ENCODE measurements at places on chromosomes 11 and 22.

GRCh38 chr11:27075192-27075591, 34.6 kb downstream of the BBOX1 start:
- DNase-seq, result no peak

GRCh38 chr11:92964471-92964870, 5.0 kb upstream of the MTNR1B start:
- DNase-seq, result no peak

- DNase-seq, result no peak
These were observed 98.0 kb upstream of the TBCEL start for GRCh38 chr11:120925944-120926343.

GRCh38 chr22:26502688-26503561, 9.3 kb downstream of the TFIP11 start:
- no peak for DNase-seq

GRCh38 chr11:79400717-79401330, 40.0 kb downstream of the TENM4 start:
- no peak for DNase-seq

DNA sequence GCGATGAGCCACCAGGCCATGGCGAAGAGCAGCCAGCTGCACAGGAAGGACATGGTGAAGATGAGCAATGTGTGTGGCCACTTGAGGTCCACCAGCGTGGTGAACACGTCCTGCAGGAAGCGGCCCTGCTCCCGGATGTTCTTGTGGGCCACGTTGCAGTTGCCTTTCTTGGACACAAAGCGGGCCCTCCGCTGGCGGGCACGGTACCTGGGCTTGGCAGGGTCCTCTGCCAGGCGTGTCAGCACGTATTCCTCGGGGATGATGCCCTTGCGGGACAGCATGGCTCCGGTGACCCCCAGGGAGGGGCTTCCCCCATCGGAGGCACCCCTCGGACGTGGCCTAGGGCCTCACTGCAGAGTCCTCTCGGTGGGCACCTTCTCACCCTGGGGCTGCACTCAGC, 648 bp downstream of the KCNJ11 start:
- DNase-seq, result no peak

DNA sequence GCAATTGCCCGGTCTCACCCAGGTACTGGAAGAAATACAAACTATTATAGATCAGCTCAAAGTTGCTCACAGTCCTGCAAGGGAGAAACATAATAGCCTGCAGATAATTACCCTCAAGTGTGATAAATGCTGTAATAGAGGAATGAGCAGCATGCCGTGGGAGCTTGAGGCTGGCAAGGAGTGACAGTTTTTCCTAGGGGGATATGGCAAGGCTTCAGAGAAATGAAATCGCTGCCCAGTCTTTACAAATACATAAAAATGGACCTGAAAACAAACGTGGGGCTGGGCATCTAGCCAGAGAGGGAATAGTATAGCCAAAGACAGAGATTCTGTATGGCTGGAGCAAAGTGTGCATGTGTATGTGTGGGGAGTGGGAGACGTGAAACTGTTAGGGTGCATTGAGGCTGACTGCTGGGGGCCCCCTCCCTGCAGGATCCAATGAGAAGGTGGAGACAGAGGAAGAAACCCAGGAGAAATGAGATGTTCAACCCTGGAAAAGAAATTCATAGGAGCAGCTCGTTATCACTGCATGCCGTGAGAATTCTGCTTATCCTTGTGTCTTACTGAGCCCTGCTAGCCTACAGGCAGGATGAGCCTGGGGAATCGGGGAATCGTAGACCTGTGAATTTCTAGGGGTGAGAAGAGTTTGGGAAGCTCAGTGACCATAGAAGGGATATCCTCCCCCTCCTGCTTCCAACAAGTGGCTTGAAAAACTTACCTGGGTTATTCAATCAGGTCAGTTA, 167.0 kb downstream of the LDLRAD3 start:
- DNase-seq, result no peak

DNA sequence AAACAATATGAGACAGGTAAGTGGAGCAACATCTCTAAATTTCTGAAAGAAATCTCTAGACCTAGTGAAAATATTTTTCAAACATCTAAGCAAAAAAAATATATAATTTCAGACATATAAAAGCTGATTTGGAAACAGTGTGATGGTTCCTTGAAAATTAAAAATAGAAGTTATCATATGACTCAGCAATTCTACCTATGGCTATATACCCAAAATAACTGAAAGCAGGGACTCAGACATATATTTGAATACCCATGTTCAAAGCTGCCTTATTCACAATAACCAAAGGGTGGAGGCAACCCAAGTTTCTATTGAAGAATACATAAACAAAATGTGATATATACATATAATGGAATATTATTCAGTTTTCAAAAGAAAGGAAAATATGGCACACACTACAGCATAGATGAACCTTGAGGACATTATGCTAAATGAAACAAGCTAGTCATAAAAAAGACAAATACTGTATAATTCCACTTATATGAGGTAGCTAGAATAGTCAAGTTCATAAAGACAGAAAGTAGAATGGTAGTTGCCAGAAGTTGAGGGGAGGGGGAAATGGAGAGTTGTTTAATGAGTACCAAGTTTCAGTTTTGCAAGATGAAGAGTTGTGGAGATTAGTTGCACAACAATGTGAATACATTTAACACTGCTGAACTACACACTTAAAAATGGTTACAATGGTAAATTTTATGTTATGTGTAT, 300.4 kb downstream of the TTC28 start:
- no peak for DNase-seq
